NCI-H2081 treated with DMSO at 0.1 percent for 48 hours (cell line): ENCODE measurements at places on chromosomes 16 and 17.

DNA sequence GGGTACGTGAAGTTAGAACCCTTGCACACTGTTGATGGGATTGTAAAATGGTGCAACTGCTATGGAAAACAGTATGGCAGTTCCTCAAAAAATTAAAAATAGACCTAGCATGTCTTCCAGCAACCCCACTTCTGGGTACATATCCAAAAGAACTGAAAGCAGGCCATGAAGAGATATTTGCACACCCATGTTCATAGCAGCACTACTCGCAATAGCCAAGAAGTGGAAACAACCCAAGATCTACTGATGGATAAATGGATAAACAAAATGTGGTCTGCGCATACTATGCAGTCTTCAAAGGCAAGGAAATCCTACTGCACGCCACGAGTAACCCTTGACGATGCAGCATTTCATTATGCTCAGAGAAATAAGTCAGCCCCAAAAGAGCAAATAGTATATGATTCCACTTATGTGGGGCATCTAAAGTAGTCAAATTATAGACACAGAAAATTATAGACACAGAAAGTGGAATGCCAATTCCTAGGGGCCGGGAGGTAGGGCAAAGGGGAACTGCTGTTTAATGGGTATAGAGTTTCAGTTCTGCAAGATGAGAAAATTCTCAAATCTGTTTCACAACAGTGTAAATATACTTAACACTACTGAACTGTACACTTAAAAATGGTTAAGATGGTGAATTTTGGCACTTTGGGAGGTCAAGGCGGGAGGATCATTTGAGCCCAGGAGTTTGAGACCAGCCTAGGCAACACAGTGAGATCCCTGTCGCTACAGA, 17.2 kb downstream of the CORO7 start:
- no peak for DNase-seq

DNA sequence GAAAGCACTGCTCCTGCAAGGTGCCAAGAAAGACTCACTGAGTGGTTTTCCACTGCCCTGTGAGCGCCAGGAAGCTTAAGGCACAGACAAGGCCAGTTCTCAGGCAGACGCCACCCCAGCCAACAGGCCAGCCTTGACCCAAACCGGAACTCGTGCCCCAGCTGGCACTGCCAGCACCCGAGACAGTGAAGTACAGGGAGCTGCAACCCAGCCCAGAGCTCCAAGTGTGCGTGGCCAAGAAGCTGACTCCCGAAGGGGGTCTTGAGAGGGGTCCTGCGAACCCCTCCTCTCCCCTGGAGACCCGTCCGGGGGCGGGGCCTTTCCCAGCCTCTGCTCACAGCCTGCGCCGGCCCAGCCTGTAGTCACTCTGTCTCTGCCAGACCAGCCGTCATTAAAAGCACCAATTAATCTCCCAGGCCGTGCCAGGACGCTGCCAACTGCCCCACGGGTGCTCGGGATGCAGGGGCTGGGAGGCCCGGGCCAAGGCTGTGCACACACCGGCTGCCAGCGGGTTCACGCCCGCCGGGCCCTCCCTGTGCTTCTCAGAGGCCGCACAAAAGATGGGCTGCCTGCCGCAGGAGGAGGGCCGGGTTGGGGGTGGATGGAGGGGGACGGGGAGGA, 4.4 kb upstream of the SOX8 start:
- no peak for DNase-seq

DNA sequence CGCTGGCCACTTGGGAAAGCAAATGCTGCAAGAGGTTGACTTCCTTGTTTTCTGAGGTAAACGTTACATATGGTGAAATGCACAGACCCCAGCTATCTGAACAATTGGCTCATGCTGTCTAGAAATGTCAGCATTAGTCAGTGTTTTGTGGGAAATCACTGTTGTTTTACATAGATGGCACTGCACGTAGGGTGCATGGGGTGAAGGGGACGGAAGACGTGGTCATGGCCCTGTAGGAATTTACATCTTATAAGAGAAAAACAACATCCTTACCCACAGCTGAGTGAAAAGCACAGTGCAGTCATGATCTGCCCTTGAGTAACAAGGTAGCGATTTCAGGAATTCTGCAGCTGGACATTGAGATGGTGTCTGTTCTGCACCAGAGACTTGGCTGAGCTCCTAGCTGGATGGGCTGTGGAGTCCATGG, 15.2 kb downstream of the RPTOR start:
- DNase-seq, result no peak

- no peak for DNase-seq
These were observed 5.6 kb upstream of the MTSS2 start for GRCh38 chr16:70691223-70692129.

- DNase-seq, result no peak
These were observed 41.8 kb upstream of the SLC38A10 start for GRCh38 chr17:81336930-81337325.

DNA sequence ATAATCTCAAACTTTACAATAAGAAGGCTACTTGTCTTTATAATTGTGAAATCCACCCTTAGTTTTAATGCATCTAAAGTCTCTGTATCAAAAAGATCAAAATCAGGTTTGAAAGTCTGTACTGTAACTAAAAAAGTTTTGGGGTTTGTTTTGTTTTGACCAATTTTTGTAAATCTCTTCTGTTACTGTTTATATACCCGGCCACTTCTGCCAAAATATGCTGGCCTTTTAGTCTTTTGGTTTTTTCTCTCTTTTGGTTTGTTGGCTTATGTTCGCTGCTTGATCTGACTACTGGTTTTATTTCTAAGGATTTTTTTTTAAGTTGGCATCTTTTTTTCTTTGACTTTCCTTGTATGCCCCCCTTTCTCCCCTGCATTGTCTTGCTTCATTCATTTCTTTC, 655.2 kb downstream of the MAF start:
- DNase-seq, result no peak

GRCh38 chr17:61704935-61705449, 114.0 kb upstream of the NACA2 start:
- DNase-seq, result no peak

- no peak for DNase-seq
These were observed 11.5 kb downstream of the RUSF1 start for GRCh38 chr16:31496670-31497069.

GRCh38 chr17:37826497-37827430, 81.9 kb upstream of the HNF1B start:
- DNase-seq, result no peak

- no peak for DNase-seq
These were observed 39.7 kb downstream of the TBCD start for GRCh38 chr17:82791532-82791931.
